Putamen (tissue), 1 donor: ENCODE measurements at places on chromosomes 6 and 20.

GRCh38 chr6:44261581-44261980 is 3.8 kb downstream of the NFKBIE start:
- DNase-seq, result no peak

- DNase-seq, result no peak
Observed at GRCh38 chr20:20836836-20837235, 124.4 kb upstream of the RALGAPA2 start.

DNA sequence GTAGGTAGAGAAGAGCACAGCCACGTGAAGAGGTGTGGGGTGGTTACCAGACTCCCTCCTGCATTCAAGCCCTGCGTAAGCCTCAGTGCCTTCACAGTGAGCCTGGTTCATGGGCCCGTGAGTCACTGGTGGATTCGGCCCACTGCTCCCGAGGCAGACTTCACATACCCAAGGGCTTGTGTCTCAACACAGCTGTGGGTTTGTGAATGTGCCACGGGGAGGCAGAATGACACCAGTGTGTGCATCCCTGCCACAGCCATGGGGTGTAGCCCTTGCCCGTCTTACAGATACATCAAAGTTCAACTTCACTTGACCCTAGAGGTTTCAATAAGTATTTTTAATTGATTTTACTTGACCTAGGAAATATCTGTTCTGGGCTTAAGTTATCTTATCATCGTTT is 108.5 kb downstream of the MAP3K4 start:
- peak; percentile 53 for DNase-seq

DNA sequence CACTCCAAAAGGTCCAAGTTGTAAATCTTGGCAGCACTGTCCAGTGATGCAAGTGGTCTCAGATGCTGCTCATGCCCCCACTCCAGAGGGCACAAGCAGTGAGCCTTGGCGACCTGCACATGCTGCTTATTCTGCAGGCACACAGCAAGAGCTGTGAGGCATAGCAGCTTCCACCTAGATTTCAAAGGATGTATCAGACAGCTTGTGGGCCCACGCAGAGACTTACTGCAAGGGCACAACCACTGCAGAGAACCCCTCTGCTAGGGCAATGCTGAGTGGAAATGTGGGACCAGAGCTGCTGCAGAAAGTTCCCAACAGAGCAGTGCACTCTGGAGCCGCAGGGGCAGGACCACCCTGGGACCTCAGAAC is 26.4 kb downstream of the SDHAF4 start:
- DNase-seq, result no peak

DNA sequence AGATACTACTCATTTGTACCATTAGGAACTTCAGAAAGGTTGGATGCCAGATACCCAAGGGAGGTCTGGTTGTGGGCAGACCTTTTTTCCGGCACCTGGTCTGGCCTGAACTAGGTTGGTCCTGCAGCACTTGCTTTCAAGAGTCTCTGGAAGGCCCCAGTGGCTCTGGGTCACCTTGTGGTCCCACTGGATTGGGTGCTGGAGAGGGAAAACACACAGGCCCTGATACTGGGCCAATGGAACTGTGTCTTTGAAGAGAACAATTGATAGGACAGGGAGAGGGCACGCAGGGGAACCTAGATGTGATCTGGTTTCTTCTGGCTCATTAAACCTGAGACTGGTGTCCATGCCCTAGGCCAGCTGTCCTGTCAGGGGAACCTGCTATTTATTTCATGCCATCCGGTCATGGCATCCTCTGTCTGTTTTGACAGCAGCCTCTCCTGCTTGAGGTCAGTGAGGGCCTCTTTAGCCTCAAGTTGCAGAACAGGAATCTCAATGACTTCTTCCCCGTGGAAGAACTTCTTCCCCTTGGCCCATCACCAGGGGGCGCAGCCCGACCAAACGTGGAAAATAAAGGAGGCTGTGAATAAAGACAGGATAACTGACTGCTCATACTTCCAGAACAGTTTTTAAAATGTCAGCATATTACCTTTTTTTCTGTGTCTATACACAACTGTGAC is 25.0 kb downstream of the TAF8 start:
- no peak for DNase-seq

- no peak for DNase-seq
Observed at GRCh38 chr20:3164043-3164762, 4.5 kb upstream of the FASTKD5 start.
